ENCODE measurements at places on chromosomes 1 and 21. TPM values are rescaled to one million over a fixed set of nuclear protein-coding genes. Genes with fewer than 3 reads are reported as not detected.

DNA sequence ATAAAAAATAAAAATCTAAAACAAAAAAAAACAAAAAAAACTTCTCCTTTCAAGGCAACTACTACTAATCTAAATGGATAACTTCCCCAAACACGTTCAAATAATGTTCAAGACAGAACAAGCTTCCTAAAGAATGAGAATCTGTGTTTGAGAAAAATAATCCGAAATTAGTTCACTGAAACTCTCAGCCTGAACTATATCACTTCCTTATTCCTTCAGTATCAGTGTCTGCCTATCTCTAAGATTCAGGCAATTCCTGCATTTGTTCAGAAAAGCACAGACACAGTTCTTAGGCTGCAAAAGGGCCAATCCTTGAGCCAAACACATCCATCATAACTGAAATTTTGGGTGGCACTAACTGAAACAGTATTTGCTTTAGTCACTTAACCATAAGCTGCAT lies 22.4 kb downstream of the DSTYK start:
- no peaks in the 10 kb centered on the region for H3K36me3 ChIP-seq
- H3K4me1 ChIP-seq, result peaks cover 14% of the 10 kb centered on the region
- no peaks in the 10 kb centered on the region for H3K27me3 ChIP-seq

The CEP85 gene
- 6.2 TPM for total RNA-seq

The APH1A gene
- 103 TPM for total RNA-seq

DNA sequence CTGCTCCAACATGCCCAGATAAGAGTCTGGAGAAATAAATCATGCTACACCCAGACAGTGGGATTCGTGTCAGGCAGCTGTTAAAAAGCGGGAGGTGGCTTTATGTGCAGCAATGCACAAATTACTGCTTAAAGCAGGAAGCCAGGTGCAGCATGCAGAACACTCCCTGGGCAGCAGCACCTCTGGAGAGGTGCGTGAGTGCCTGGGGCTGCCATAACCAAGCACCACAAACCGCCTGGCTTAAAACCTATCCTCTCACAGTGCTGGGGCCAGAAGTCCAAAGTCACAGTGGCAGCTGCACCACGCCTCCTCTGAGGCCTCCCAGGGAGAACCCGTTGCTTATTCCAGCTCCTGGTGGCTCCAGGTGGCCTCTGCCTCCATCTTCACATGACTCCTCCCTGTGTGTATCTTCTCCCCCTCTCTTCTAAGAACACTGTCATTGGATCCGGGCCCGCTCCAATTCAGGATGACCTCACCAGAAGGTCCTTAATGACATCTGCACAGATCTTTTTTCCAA lies 115.6 kb downstream of the SIK1 start:
- H3K36me3 ChIP-seq, result no peaks in the 10 kb centered on the region
- no peak overlapping the region for H3K4me3 ChIP-seq
- no peak for DNase-seq
- H3K4me1 ChIP-seq, result no peaks in the 10 kb centered on the region
- no peaks in the 10 kb centered on the region for H3K27me3 ChIP-seq

Measured in GM23248 (cell line).